ENCODE measurements at places on chromosomes 7 and 10. TPM values are rescaled to one million over a fixed set of nuclear protein-coding genes. Genes with fewer than 3 reads are reported as not detected.

Gene VGF
- total RNA-seq: not detected

Gene ZNF107
- 32.5 TPM for total RNA-seq

GRCh38 chr7:137245186-137245585, 98.3 kb downstream of the PTN start:
- no peak for DNase-seq

GRCh38 chr7:64581926-64582894, 19.3 kb upstream of the ZNF680 start:
- DNase-seq: no peak

Gene MSMB
- not detected for total RNA-seq

GRCh38 chr7:122951006-122951405, 44.5 kb downstream of the TAS2R16 start:
- DNase-seq: no peak

Gene VPS37D
- 1.0 TPM for total RNA-seq

All from naive thymus-derived CD8-positive, alpha-beta T cell (primary cell).